ENCODE measurements at places on chromosomes 1 and 21. TPM values are rescaled to one million over a fixed set of nuclear protein-coding genes. Genes with fewer than 3 reads are reported as not detected.

Gene PRKACB
- total RNA-seq, result 28.8 TPM

Gene FAM177B
- total RNA-seq, result not detected

Gene MPL
- total RNA-seq, result not detected

Gene CHIA
- not detected for total RNA-seq

Gene EIF4G3
- total RNA-seq, result 70.8 TPM

Gene MAP10
- total RNA-seq, result 0.85 TPM

Gene ERO1B
- total RNA-seq, result 4.2 TPM

Gene THEM5
- not detected for total RNA-seq

Gene MLLT11
- 4.5 TPM for total RNA-seq

Gene HLX
- total RNA-seq, result 4.9 TPM

Gene PTAFR
- 0.03 TPM for total RNA-seq

Gene MCOLN3
- 0.73 TPM for total RNA-seq

Gene KRTAP10-2
- not detected for total RNA-seq

Gene ABCA4
- total RNA-seq, result 0.65 TPM

Gene CR1L
- not detected for total RNA-seq

Gene ZNF695
- 0.79 TPM for total RNA-seq

Gene NEXN
- total RNA-seq, result 13.0 TPM

Measured in smooth muscle cell of the pulmonary artery (primary cell).